Ovary (tissue), 10 donors: ENCODE measurements at places on chromosomes 3 and 15.

DNA sequence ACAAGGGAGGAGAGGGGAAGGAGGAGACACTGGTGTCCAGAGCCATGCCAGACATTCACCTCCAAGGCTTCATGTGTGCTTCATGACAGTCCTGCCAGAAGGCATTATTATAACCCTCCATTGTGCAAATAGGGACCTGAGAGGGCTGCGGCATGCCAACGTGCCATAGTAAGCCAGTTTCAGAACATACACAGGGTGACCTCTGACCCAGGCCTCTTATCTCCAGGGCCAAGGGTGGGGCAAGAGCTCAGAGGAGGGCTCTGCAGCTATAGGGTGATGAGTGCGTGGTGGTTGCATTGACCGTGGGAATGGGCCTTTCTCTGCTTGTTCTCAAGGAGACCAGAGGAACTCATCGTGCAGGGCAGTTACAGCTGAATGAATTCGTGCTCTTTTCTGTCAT is 9.7 kb upstream of the ACSBG1 start:
- DNase-seq = no peak
- no peak overlapping the region for H3K4me3 ChIP-seq
- no peak overlapping the region for H3K27ac ChIP-seq

DNA sequence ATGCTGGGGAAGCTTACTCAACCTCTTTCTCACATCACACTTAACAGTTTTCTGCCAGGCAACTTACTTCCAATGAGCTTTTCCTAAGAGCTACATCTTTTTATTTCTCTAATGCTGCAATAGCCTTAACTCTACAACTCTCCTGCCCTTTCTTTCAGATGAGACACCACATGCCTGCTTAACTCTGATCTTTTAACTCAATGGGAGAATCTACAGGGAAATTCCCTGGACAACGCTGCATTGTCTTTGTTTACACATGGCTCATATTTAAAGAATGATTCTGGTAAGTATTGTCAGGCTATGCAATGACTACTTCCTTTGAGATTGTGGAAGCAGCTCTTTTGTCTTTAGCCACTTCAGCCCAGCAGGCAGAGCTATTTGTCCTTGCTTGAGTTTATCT is 353.1 kb upstream of the BCHE start:
- no peak overlapping the region for H3K27ac ChIP-seq
- H3K36me3 ChIP-seq = no peaks in the 10 kb centered on the region
- H3K27me3 ChIP-seq = no peaks in the 10 kb centered on the region
- no peak overlapping the region for H3K4me3 ChIP-seq
- DNase-seq = no peak

DNA sequence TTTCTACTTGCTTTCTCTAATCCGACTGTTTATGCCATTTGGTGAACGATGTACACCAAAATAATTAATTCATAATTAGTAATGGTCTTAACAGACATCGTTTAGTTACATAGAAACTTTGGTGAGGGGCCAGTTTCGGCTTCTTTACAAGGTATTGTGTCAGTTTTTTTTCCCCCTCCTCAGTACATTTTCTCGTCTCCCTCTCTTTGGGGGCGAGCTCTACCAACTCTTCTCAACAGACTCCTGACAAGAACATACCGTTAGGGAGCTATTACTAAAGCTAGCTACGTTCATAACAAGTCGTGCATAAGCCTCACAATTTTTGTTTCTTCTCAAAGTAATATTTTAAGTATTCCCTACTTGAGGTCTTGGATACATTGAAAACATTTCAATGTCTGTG is 1.4 kb downstream of the U2SURP start:
- H3K4me1 ChIP-seq = peaks cover 10% of the 10 kb centered on the region
- no peak overlapping the region for H3K27ac ChIP-seq
- H3K4me3 ChIP-seq = peak overlapping the region; percentile 95
- DNase-seq = no peak

- H3K4me1 ChIP-seq = no peaks in the 10 kb centered on the region
- DNase-seq = no peak
- H3K4me3 ChIP-seq = no peak overlapping the region
- no peaks in the 10 kb centered on the region for H3K36me3 ChIP-seq
- H3K27ac ChIP-seq = no peak overlapping the region
Measured at GRCh38 chr3:21390136-21390535, 360.9 kb downstream of the ZNF385D start.

GRCh38 chr15:93617443-93617842 is 528.4 kb upstream of the RGMA start:
- no peak overlapping the region for H3K4me3 ChIP-seq
- no peaks in the 10 kb centered on the region for H3K27me3 ChIP-seq
- H3K27ac ChIP-seq = no peak overlapping the region
- no peak for DNase-seq
- no peaks in the 10 kb centered on the region for H3K36me3 ChIP-seq
- no peaks in the 10 kb centered on the region for H3K4me1 ChIP-seq

- H3K4me1 ChIP-seq = no peaks in the 10 kb centered on the region
- DNase-seq = no peak
- no peaks in the 10 kb centered on the region for H3K36me3 ChIP-seq
- no peaks in the 10 kb centered on the region for H3K27me3 ChIP-seq
Measured at GRCh38 chr3:101251441-101251840, 68.9 kb downstream of the IMPG2 start.

DNA sequence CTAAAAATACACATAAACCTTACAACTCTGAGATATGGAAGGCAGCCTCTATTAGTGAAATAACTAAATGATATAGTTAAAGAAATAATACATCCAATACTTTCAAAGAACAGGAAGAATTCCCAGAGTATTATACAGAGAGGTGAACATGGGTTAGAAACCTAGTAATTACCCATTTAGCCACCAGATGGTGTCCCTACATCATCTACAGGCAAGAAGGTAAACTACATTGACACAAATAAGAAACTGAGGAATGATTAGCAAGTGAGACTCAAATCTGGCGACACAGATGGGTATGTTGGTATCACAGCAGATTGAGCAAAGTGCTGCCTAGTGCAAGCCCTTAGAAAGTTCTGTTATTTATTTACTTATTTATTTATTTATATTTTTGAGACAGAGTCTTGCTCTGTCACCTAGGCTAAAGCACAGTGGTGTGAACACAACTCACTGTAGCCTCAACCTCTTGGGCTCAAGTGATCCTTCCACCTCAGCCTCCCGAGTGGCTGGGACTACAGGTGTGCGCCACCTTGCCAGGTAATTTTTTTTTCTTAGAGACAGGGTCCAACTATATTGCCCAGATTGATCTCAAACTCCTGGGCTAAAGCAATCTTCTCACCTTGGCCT is 28.2 kb downstream of the NEK4 start:
- H3K36me3 ChIP-seq = no peaks in the 10 kb centered on the region
- no peak overlapping the region for H3K4me3 ChIP-seq
- no peak overlapping the region for H3K27ac ChIP-seq
- no peak for DNase-seq
- no peaks in the 10 kb centered on the region for H3K4me1 ChIP-seq
- H3K27me3 ChIP-seq = no peaks in the 10 kb centered on the region

- H3K36me3 ChIP-seq = no peaks in the 10 kb centered on the region
- H3K4me3 ChIP-seq = no peak overlapping the region
- peaks cover 4% of the 10 kb centered on the region for H3K4me1 ChIP-seq
- no peak for DNase-seq
- H3K27ac ChIP-seq = no peak overlapping the region
Measured at GRCh38 chr3:143775459-143775858, 72.8 kb downstream of the SLC9A9 start.

GRCh38 chr3:32421991-32422859 is 30.6 kb downstream of the CMTM7 start:
- peak; percentile 62 for DNase-seq
- no peaks in the 10 kb centered on the region for H3K36me3 ChIP-seq
- H3K4me3 ChIP-seq = no peak overlapping the region
- H3K4me1 ChIP-seq = peaks cover 7% of the 10 kb centered on the region
- no peak overlapping the region for H3K27ac ChIP-seq

DNA sequence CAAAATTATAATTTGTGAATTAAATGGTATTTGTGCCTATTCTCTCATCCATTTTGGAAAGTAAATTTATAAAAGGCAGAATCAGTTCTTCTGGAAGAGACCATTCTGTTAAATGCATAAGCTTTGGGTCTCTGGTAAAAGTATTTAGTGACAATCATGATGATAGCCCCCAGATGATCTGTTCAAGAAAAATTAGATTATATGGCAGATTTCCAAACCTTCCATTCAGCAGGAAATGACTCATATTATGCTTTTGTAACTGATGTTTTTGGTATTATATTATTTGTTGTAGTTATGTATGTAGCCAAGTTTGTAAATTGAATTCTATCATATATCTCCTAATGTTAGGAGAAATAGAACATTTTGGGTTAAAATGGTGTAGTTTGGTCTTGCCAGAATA is 340.8 kb upstream of the DPH6 start:
- no peak overlapping the region for H3K27ac ChIP-seq
- no peaks in the 10 kb centered on the region for H3K36me3 ChIP-seq
- H3K27me3 ChIP-seq = no peaks in the 10 kb centered on the region
- no peak for DNase-seq
- H3K4me3 ChIP-seq = no peak overlapping the region

DNA sequence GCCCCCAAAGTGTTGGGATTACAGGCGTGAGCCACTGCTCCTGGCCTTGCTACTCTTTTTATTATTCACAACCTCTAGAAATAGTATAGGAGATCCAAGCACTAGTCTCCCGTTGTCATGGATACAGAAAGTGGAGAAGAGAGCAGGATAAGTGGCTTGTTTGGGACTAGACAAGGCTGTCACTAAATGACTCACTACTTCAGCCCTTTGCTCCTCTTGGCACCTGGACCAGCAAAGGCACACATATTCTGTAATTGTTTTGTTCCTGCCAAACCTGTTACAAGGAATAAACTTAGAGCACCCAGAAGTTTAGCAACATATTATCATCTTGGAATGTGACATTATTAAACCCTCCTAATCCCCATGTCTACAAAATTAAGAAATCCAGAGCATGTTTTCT is 427.2 kb upstream of the THBS1 start:
- H3K27me3 ChIP-seq = no peaks in the 10 kb centered on the region
- no peak for DNase-seq
- H3K27ac ChIP-seq = no peak overlapping the region
- no peak overlapping the region for H3K4me3 ChIP-seq
- H3K36me3 ChIP-seq = no peaks in the 10 kb centered on the region

GRCh38 chr3:29937185-29937584 is 656.3 kb downstream of the RBMS3 start:
- peaks cover 2% of the 10 kb centered on the region for H3K4me1 ChIP-seq
- H3K27me3 ChIP-seq = no peaks in the 10 kb centered on the region
- H3K4me3 ChIP-seq = no peak overlapping the region
- DNase-seq = no peak
- no peak overlapping the region for H3K27ac ChIP-seq

DNA sequence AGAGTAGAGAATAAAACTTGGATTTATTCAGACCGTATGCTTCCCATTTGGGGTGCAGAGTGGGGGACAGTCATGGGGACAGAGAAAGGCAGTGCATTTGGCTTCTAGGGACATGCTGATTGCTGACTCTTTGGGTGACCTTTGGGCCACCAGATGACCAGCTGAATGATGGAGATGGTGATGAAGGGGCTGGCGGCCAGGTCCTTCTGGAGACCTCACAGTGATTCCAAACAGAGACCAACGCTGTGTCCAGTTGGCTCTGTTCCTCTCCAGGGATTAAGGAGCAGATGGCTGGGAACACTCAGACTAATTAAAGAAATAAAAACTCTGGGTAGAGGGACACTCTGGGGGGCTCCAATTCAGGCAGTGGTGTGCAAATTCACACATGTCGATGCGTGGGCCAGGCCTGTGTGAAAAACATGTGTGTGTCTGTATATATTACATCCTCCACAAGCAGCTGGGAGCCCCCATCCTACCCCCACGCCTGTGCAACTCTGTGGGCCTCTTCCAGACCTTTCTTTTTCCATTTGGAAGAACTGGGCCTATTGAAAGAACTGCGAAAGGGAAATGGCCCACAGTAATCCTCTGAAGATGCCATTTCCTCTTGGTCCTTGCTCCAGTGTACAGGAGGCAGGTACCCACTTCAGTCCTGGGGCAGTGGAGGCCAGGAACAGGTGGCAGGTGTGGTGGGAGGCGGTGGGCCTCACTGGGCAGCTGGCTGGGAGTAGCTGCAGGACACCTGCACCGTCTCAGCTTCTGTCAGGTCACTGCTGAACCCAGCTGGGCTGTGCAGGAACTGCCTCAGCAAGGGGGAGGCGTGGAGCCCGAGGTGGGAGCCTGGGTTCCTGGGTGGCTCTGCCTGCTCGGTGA is 8.9 kb downstream of the XIRP1 start:
- peak overlapping the region; percentile 37 for H3K27ac ChIP-seq
- H3K4me1 ChIP-seq = peaks cover 6% of the 10 kb centered on the region
- DNase-seq = no peak
- H3K4me3 ChIP-seq = no peak overlapping the region
- no peaks in the 10 kb centered on the region for H3K27me3 ChIP-seq
